Fibroblast of the aortic adventitia (primary cell): ENCODE measurements at places on chromosomes 1 and 21. TPM values are rescaled to one million over a fixed set of nuclear protein-coding genes. Genes with fewer than 3 reads are reported as not detected.
A peak's percentile ranks its signal among the peaks of the same experiment; 100 is the strongest.

The HMGCS2 gene
- total RNA-seq, result not detected in 2 replicates

DNA sequence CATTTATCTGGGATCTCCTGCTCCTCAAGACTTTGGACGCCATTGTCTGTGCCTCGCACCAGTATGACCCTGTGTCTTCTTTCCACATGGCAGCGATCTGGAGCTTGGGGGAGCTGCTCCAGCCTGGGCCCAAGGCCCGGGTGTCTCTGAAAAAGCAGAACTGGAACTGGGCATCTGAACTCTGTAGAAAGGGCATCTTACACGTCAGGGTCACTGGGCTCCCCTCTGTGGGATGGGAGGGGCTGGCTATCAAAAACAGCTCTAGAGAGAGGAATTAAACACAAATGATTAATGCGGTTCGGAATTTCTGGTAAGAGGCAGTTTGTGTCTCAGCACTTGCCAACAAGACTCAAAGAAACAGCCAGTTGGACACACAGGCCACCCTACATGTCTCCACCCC lies 16.1 kb downstream of the FCRL1 start:
- DNase-seq, result no peak

DNA sequence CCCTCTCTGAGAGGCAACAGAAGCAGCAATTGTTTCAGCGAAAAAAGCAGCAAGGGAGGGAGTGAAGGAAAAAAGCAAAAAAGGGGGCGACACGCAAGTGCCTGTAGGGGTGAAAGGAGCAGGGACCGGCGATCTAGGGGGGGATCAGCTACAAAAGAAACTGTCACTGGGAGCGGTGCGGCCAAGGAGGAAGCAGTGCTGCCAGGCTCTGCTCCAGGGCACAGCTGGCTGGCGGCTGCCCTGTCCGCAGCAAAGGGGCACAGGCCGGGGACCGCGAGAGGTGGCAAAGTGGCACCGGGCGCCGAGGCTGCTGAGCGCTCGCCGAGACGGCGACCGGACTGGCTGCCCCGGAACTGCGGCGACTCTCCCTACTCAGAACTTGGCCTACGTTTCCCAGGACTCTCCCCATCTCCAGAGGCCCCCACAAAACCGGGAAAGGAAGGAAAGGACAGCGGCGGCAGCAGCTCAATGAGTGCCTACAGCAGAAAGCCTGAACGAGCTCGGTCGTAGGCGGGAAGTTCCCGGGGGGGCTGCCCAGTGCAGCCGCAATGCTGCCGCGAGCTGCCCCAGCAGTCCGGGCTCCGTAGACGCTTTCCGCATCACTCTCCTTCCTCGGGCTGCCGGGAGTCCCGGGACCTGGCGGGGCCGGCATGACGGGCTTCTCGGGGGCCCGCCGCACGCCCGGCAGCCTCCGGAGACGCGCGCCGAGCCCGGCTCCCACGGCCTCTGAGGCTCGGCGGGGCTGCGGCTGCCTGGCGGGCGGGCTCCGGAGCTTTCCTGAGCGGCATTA lies 1.0 kb upstream of the CDKN2C start:
- peak; percentile 19 for DNase-seq

DNA sequence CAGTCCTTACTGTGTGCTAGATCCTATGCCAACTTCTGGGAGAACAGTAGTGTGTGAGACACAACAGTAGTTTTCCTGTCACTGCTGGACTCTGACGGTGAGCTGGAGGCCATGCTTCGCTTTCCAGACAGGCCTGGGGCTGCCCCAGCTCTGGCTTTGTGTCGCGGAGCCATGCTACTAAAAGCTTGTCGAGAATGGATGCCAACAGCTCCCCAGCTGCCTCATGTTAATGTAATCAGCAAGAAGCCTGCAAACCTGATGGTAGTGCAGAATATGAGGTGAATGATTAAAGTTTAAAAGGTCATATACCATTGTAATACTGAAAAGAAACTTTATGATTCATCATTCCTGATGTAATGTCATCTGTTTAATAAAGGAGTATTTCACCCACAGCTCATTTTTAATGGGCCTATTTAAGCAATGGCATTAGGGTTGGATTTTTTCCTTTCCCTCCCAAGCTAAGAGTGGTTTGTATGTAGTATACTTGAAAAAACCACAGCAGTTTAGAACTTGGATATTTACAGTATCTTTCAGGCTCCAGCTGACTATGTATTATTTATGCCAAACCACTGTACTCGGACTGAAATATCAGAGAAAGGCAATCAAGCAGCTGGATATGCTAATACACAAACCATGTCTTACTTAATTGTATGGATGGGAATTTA lies 343.0 kb downstream of the NUF2 start:
- no peak for DNase-seq

DNA sequence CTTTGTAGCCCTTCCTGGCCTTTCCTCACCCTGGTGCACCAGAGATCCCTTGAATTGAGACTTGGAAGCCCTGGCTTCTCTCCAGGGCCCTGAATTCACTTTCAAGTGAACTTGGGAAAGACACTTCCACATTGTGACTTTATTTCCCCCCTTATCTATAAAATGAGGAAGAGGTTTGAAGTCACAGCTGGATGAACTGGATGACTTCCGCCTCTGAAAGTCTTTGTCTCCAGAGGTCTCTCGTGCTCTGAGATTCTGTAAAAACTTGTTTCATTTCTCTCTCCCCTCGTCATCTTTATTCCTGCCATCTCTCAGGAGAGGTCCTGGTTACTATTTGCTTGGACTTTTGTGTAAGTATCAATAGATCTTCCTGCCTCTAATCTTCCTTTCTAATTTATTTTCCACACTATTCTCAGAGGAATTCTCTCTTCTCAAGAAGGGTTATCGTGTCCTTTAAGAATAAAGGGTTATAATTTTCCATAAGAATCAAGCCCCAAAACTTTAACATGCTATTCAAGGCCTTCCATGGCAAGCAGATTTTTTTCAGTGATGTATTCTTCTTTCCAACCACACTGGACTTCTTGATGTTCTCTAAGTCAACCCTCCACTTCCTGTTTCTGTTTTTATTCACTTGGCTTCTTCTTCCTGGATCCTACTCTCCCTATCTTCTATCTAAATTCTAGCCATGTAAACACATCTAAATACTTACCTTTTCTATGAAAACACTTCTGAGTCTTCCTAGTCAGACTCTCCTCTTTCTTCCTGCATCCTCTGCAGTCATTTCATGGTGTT lies 6.5 kb upstream of the RPTN start:
- no peak for DNase-seq

The TMEM82 gene
- not detected in 2 replicates for total RNA-seq

GRCh38 chr1:53311702-53312305 lies 16.1 kb downstream of the LRP8 start:
- no peak for DNase-seq

The EXO1 gene
- total RNA-seq, result 1.2 and 37.2 TPM in 2 replicates

The CD1C gene
- not detected in 2 replicates for total RNA-seq

GRCh38 chr1:219427989-219428388 lies 184.9 kb downstream of the ZC3H11B start:
- peak; percentile 62 for DNase-seq

GRCh38 chr1:31789259-31790065 lies 25.3 kb upstream of the ADGRB2 start:
- peak; percentile 90 for DNase-seq

DNA sequence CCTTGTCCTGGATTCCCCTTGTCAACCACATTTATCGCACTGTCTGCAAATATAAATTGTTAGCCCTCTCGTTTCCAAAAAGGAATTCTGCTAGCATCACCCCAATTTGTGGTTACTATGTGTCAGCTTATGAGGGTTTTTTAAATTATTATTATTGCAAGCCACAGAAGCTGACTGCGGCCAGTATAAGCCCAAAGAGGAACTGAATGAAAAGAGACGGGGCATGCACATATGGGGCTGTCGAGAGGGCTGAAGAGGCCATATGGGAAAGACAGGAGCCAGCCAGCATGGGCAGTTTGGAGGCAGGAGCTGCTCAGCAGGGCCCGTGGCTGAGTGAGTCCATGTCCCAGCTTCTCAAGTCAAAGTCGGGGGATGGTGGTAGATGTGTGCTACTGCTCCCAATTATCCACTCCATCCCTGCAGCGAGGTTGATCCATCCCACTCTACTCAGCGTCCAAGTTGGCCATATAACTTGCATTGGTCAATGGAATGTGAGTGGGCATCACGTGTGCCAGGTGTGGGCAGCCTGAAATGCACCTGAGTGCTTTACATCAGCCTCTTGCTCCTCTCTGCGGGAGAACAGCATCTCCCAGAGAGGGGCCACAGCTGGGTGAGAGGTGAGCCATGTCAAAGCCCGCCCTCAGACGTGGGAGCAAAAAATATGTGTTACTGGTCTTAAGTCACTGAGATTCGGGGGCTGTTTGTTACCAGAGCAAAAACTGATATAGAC lies 37.6 kb upstream of the LDLRAP1 start:
- DNase-seq, result no peak

DNA sequence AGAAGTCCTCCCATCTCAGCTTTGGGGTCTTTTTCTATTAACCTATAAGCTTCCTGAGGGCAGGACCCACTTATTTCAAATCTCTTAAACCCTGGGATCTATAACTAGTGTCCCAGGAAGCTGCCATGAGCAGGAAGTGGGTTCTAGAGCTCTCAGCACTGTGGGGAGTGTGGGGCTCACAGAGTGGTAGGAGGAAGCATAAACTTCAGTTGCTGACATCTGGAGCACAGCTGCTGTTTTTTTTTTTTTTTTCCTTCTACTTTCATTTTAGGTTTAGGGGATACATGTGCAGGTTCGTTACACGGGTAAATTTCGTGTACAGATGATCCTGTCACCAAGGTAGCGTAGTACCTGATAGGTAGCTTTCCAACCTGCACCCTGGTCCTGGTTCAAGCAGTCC lies 59.3 kb downstream of the AK4 start:
- DNase-seq, result no peak

DNA sequence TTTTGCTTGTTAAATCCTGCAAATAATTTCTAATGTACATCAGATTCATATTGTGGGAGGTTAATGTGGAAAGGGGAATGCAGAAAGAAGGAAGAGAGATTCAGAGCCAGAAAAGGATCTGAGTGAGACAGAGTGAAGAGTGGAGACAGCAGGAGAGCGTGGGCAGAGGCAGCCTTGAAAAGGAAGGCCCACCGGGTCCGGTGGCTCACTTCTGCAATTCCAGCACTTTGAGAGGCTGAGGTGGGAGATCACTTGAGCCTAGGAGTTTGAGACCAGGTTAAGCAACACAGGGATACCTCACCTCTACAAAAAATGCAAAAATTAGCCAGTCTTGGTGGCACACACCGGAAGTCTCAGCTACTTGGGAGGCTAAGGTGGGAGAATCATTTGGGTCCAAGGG lies 222.0 kb upstream of the RAB4A start:
- no peak for DNase-seq

- DNase-seq, result peak; percentile 95
Measured at GRCh38 chr1:181088079-181089016, at the start of gene IER5. IER5 (plus strand) TSS chr1:181088700; CDS start chr1:181088903, 203 bp downstream.
